Mucosa of gallbladder (tissue), 1 donor: ENCODE measurements at places on chromosomes 13 and 19.

- DNase-seq, result no peak
These were observed 11.3 kb downstream of the STX10 start for GRCh38 chr19:13138916-13139198.

- no peak for DNase-seq
These were observed 25.1 kb upstream of the PEPD start for GRCh38 chr19:33546656-33547055.

- DNase-seq, result no peak
These were observed 11.3 kb upstream of the ZNF554 start for GRCh38 chr19:2808129-2808941.

DNA sequence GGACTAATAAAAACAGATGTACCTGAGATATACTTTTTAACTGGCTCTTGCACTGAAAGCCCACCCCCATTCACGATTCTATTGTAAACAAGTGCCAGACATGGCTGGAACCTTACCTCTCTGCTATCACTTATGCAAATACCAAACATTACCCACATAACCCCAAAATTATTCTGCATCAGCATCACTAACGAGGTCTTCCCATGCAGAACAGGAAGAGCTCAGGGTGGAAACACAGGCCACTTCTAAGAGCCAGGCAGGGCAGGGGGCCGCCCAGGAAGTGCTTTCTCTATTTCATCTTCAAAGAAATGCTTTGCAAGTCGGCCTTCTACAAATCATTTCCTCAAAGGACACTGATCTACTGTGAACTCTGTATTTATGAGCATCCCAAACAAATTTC lies 7.3 kb downstream of the IRS2 start:
- DNase-seq, result no peak

GRCh38 chr13:94419304-94419924 lies 60.1 kb downstream of the DCT start:
- DNase-seq, result no peak

DNA sequence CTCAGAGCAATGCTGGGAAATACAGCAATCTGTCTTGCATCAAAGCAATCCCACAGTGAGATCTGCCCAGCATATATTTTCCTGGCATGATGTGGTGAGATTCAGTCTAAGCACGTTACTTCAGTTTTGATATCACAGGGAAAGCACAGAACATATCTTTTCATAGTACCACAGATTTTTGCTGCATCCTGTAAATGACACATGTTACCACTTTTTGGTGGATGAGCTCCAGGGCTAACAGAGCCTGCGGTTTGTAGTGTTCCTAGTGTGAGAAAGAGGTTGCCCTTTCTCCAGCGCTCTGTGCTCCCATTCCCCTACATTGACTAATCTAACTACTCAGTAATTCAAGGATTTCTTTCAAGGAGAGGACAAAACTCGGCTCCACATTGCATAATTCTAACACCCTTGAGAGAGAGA lies 409.0 kb downstream of the GPC6 start:
- no peak for DNase-seq

GRCh38 chr13:26722321-26722720 lies 38.3 kb downstream of the GPR12 start:
- DNase-seq, result no peak

DNA sequence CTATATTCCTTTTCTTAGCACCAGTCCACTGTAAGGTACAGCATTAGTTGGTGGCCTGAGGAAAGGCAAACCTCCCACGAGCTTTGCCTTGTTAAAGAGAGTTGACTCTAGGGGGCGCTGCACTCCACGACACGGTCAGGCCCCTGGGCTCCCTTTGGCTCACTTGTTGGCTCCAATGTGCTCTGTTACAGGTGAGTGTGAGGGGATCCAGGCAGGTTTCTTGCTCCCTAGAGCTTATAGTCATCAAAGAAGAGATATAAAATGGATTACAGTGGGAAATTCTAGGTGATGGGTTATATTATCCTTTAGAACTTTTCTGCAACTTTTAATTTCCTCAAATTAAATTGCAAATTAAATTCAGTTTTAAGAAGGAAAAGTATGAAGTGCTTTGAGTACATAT lies 3.7 kb downstream of the WDR87 start:
- DNase-seq, result peak; percentile 83

- no peak for DNase-seq
These were observed 42.0 kb downstream of the SLC15A1 start for GRCh38 chr13:98710521-98710920.

GRCh38 chr19:29714953-29715700 lies at the start of gene C19orf12:
Gene C19orf12 (minus strand): TSS chr19:29715261. CDS start chr19:29708413, 6,848 bp downstream.
- no peak for DNase-seq

DNA sequence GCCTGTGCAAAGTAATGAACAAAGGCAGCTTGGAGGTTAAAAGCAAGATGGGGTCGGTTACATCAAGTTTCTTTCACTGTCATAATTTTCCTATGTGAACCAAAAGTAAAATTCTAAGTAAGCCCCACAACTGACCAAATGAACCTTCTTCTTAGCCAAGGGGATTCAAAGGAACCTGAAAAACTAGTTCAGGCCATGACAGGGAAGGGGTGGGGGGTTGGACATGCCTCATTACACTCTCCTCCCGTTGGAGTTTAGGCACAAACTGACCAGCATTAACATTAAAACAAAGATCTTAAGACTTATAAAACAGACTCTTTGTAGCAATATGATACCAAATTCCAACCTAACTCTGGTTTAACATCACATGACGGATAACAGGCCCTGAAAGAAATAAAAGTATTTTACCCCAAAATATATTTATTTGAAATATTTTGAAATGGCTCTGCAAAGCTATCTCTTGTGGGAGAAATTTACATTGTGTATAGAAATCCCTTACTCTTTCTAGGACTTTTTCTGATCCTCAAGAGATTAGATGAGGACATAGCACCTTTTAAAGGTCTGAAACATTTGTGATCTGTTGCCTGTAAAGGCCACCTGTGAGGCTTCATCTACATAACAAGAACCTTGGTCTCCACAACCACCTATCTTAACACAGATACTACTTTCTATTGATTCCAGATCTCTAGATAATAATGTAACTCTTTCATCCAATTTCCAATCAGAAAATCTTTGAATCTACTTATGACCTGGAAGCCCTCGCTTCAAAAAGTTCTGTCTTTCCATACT lies 1829.0 kb upstream of the MIR17HG start:
- no peak for DNase-seq

DNA sequence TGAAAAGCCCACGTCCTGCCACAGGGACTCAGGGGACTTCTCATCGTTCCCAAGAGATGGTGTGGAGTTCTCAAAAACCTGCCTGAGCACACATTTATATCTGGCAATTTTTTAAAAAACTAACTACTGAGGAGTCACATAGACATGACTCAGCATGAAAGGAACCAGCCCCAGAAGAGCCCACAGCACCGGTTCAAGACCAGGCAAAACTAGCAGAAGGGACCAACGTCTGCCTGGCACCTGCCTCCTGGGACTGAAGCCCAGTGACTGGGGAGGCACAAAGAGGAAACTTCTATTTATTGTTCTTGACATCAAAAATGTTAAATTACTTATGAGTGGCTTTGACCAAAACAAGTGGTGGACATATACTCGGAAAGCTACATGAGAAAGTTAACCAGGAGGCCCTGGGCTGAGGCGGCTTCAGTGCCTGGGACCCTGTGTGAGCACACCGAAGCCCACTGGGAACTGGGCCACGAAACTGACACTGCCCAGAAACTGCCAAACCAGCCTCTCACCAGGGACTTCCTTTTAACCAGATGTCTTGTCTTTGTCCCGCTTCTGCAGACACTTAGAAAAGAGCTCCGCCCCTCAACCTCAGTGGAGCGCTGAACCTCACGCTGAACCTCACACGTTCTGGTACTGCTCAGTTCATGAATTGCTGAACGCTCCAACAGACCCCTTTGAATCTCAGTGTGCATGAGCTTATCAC lies 25.7 kb downstream of the C13orf46 start:
- no peak for DNase-seq

DNA sequence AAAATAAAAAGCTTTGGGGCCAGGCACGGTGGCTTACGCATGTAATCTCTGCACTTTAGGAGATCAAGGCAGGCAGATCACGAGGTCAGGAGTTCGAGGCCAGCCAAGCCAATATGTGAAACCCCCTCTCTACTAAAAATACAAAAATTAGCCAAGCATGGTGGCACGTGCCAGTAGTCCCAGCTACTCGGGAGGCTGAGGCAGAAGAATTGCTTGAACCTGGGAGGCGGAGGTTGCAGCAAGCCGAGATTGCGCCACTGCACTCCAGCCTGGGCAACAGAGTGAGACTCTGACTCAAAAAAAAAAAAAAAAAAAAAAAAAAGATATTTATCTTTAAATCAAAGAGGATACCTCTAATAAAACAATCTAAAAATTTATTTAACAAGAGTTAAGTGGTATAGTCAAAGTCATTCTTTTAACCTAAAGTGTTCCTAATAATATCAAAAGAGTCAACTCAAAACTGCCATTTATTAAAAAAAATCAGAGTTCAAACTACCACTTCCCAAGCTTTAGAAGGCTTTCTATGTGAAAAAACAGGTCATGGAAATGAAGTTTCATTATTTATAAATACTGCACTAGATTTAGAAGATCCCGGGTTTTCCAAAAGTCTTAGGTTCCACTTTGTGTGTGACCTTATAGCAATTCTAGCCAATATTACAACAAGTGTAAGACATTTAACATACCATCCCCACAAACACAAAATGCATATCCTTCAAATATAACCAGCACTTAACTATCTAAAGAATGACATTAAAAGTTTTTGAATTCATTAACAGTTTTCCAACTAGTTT lies 4.4 kb downstream of the FOXO1 start:
- no peak for DNase-seq

GRCh38 chr13:31905961-31906360 lies 125.6 kb upstream of the FRY start:
- DNase-seq, result no peak

DNA sequence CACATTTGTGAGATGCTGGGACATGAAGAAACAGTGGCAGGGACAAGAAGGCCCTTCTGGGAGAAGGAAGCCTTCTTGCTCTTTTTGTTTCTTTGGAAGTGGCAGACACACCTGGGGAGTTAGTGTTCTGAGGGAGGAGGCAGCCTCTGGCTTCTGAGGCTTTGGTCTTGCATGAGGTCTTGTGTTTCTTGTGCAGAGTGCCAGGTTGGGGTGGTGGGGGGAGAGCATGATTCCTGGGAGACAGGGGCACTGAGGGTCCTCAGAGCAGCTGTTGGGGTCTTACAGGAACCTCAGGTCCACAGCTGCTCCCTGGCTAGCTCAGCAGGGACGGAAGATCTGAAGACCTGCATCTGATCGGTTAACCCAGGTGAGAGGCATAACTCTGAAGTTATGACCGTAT lies 167.5 kb upstream of the ZNF536 start:
- DNase-seq, result no peak

DNA sequence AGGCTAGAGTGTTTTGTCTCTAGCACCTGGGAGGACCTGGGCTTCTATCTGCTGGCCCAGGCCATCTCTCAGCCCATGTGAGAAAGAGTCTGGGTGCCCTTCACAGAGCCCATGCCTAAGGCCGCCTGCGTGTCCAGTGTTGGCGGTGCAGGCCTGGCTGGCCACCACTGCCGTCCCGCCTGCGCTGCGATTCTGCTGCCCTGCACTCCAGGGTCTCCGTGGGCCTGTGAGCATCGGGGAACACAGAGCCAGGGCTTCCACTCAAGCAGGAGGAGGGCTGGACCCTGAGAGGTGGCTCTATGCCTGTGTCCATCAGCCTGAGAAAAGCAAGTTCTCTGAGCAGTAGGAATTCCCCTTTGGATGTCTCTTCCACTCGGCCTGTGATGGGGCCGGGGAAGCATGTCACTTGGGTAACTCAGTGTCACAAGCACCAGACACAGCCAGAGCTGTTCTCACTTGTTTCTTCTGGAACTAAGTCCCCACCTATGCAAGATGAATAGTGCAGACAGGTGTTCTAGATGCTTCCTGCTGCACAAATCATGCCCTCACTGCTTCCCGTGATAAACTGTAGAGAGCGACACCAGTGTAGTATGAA lies 93.9 kb downstream of the RAB20 start:
- no peak for DNase-seq

DNA sequence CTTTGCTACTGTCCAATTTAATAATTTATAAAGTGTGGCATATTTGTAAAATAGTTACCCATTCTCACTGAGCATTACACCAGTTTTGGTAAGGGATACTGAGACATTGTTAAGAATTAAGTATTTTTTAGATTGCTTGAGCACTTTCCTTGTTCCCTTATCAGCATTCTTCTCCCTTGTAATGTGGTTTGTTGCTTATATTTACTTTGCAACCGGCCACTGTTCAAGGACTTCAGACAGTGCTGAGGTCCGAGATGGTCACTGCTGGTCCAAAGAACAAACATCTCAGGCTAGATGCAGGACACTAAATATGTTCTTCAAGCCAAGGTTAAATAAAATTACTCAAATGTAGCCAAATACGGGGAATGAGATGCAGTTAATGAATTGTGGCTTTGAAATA lies 161.4 kb downstream of the TM9SF2 start:
- no peak for DNase-seq

GRCh38 chr19:8028951-8029491 lies 23.5 kb upstream of the CCL25 start:
- no peak for DNase-seq

GRCh38 chr13:28744656-28745055 lies 25.9 kb upstream of the SLC46A3 start:
- no peak for DNase-seq

DNA sequence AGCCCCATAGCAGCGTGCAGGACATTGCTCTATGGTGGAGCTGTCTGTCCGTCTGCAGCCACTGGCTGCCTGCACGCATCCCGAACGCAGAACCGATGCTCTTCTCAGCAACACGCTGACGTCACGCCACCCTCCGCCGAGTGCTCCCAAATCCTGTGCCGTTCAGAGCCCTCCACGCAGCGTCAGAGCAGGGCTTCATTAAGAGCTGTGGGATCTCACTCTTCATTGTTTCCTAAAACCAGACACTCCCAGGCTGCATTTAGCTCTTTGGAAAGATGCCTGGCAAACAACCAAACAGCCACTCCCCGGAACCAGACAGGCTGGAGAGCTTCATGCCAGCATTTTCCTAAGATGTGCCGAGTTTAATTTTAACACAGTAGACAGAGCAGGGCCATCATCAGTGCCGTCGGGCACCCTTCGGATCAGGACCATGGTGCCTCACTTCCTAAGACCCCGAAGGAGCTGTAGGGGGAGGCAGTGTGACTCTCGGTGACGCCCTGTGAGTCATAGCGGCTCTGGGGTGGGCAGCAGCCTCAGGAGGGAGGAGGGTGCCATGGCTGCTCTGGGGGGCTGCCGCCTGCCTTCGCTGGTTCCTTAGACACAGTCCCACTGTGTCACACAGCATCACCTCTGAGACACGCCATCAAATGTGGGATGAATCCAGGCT lies 131.5 kb upstream of the MCF2L start:
- no peak for DNase-seq

GRCh38 chr13:54733639-54734038 lies 1705.0 kb downstream of the OLFM4 start:
- DNase-seq, result no peak

DNA sequence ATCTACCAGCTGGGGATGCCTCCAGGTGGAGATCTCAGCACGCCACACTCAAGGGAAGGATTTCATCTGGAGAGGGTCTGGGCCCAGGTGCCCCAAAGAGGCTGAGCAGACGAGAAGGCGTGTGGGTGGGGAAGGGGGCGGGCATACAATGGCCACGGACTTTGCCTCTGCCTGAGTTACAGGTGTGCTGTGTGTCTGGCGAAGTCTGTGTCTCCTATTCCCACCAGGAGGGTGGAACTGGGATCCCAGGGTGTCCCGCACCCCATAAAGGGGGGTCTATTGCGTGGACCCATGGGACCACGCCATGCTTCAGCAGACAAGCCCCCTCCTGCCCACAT lies 3.6 kb downstream of the TLE2 start:
- DNase-seq, result no peak

GRCh38 chr13:75872980-75873379 lies 236.8 kb downstream of the LMO7 start:
- DNase-seq, result no peak
